Calu3 (cell line): ENCODE measurements at places on chromosomes 2 and 18. TPM values are rescaled to one million over a fixed set of nuclear protein-coding genes. Genes with fewer than 3 reads are reported as not detected.

DNA sequence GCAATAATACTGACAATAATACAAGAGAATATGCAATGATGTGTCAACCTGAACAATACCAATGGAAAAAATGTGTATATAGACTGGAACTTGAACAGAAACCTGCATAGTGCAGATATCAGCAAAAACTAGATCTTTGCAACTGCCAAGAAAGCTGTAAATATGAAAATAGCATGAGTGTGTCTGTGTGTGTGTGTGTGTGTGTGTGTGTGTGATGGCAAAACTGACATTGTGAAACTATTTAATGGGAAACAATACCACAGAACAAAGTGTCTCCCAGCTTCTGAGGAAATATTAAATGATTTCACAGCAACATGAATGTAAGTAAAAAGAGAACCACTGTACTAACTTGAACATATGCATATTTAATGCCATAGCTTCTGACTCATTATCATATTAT lies 558.2 kb upstream of the LINC00305 start:
- no peak overlapping the region for H3K4me3 ChIP-seq
- no peak overlapping the region for H3K27ac ChIP-seq
- no peaks in the 10 kb centered on the region for H3K27me3 ChIP-seq
- no peaks in the 10 kb centered on the region for H3K36me3 ChIP-seq
- DNase-seq: no peak

DNA sequence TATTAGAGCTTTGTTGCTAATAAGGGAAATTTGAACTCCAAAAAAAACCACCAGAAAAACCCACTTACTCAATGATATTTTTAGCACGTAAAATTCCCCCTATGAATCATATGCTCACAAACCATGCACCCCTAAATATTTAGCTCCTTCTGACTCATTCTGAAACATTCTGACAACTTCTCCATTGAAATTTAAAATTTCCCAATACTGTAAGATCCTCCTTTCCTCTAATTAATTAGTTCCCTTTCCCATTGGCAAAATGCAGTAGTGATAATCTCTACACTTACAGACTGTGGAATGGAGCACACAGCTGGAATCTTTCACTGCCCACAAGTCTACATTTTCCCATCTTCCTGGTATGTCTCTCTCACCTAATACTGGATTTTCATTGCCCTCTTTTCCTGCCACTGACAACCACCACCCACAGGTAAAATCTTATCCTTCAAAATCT lies 215.8 kb upstream of the ACVR2A start:
- H3K36me3 ChIP-seq: no peaks in the 10 kb centered on the region
- H3K27me3 ChIP-seq: no peaks in the 10 kb centered on the region
- no peaks in the 10 kb centered on the region for H3K4me1 ChIP-seq
- no peak overlapping the region for H3K4me3 ChIP-seq
- H3K27ac ChIP-seq: no peak overlapping the region

GRCh38 chr2:144111437-144111836 lies 408.5 kb downstream of the ZEB2 start:
- H3K27me3 ChIP-seq: no peaks in the 10 kb centered on the region
- H3K4me3 ChIP-seq: no peak overlapping the region
- no peak for DNase-seq

DNA sequence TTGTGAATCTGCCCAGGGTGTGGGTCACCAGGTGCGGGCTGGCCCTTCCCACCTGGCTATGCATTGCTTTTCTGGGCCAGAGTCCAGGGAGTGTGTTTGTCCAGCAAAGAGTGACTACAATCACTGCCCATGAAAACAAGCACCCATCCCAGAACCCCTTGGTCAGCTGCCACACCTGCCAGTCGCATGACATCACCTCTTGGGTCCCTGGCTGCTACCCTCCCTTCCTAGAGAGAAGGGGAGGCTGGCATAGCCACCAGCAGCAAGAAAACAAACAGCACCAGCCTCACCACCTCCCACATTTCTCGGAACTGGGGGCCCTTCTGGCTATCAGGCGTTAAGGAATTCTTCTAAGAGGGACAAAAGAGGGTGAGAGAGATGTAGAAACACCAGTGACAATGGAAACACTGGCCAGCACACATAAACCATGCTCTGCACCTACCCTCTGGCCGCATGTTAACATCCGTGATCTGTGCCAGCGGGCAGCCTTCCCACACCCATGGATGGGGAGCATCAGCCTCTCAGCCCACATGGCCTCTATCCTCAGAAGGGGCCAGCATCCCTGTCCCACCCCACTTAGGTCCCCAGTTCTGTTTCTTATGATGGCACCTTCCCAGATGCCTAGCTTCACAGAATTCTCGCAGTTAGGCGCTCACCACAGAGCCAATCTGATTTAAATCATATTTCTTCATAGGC lies 109.7 kb upstream of the GLI2 start:
- H3K36me3 ChIP-seq: no peaks in the 10 kb centered on the region
- H3K4me3 ChIP-seq: no peak overlapping the region
- peaks cover 24% of the 10 kb centered on the region for H3K4me1 ChIP-seq
- no peak overlapping the region for H3K27ac ChIP-seq
- H3K27me3 ChIP-seq: peaks cover 84% of the 10 kb centered on the region

DNA sequence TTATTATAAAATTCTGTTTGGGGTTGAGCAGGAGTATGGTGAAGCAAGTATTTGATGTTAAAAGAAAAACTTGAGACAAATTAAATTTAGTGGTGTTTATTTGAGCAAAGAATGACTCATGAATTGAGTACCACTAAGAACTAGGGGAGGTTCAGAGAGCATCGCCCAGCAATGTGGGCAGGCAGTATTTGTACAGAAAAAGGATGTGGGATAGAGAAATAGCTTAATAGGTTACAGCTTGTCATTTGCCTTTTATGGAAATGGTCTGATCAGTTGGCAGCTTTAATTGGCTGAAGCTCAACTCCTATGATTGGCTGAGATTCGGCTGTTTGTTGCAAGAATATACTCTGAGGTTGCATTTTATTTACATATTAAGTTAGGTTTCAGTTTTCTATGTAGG lies 68.2 kb downstream of the LRATD1 start:
- no peak overlapping the region for H3K27ac ChIP-seq
- H3K27me3 ChIP-seq: no peaks in the 10 kb centered on the region
- DNase-seq: no peak
- no peaks in the 10 kb centered on the region for H3K4me1 ChIP-seq
- H3K36me3 ChIP-seq: no peaks in the 10 kb centered on the region

DNA sequence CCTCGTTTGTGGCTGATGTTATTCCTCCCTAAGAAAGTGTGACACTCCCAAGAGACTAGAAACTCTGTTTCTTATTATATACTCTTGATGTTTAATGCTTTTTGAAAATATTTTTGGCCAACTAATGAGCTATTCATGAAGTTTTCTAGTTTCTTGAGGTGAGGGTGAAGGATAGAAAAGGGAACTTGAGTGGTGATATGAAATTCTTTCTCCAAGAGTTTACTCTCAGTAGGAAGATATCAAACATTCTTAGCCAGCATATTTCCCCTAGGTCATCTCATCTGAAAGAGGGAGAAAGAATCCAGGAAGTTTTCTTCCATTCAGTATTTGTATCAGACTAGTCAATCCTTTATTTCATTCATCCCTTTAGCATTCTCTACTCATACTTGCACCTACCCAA lies 95.7 kb downstream of the MAP3K20 start:
- H3K27ac ChIP-seq: peak overlapping the region; percentile 22
- peaks cover 20% of the 10 kb centered on the region for H3K4me1 ChIP-seq
- no peak for DNase-seq

GRCh38 chr18:1350931-1351450 lies 446.3 kb downstream of the ADCYAP1 start:
- no peak overlapping the region for H3K4me3 ChIP-seq
- no peak overlapping the region for H3K27ac ChIP-seq
- no peaks in the 10 kb centered on the region for H3K27me3 ChIP-seq
- DNase-seq: no peak
- no peaks in the 10 kb centered on the region for H3K36me3 ChIP-seq

DNA sequence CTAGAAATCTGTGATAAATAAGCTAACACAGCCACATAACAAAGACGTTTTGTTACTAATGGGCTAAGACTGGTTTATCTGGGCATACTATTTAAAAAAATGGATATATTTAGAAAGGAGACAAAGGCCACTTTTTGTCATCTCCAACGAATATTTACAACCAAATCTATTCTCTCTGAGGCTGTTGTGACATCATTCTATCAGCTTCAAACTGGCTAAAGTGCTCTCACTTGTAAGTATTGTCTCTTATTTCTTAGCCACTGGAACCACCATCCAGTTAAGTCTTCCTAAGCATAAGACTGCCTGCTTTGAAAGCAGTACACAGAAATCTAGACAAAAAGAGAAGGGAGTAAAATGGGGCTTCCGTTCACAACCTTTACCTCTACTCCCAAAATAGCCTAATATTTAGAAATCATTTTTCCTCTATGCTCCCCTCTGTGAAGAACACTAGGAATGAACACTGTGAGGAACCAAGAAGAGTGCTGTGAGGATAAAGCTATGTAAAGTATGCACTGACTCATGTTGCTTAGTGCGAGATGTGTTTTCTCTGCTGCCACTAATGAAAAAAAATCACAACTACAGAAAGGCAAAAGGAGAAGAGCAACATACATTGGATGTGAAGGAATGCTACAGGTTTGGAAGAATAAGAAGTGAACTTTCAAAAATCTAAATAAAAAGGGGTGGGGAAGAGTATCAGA lies 264.1 kb downstream of the EXOC6B start:
- no peak overlapping the region for H3K4me3 ChIP-seq
- no peaks in the 10 kb centered on the region for H3K27me3 ChIP-seq
- no peaks in the 10 kb centered on the region for H3K36me3 ChIP-seq
- H3K27ac ChIP-seq: no peak overlapping the region
- no peak for DNase-seq
- H3K4me1 ChIP-seq: peaks cover 26% of the 10 kb centered on the region

DNA sequence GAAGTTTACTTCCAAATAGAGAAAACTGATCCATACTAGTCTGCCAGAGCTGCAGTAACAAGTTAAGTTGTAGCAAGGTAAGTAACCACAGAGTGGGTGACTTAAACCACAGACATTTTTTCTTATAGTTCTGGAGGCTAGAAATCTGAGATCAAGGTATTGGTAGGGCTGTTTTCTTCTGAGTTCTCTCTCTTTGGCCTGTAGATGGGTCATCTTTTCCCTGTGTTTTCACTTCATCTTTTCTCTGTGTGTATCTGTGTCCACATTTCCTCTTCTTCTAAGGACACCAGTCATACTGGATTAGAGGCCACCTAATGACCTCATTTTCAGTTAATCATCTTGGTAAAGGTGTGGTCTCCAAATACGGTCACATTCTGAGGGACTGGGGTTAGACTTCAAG lies 142.9 kb upstream of the MEX3C start:
- no peak overlapping the region for H3K4me3 ChIP-seq
- no peak for DNase-seq
- H3K27ac ChIP-seq: peak overlapping the region; percentile 33
- H3K4me1 ChIP-seq: no peaks in the 10 kb centered on the region
- no peaks in the 10 kb centered on the region for H3K36me3 ChIP-seq

- H3K36me3 ChIP-seq: no peaks in the 10 kb centered on the region
- no peak for DNase-seq
- H3K27me3 ChIP-seq: no peaks in the 10 kb centered on the region
- no peak overlapping the region for H3K4me3 ChIP-seq
- H3K27ac ChIP-seq: no peak overlapping the region
These were observed 36.5 kb downstream of the MYO3B start for GRCh38 chr2:170214309-170214948.

GRCh38 chr2:195520671-195521155 lies 136.3 kb upstream of the SLC39A10 start:
- H3K27me3 ChIP-seq: no peaks in the 10 kb centered on the region
- H3K27ac ChIP-seq: no peak overlapping the region
- H3K36me3 ChIP-seq: no peaks in the 10 kb centered on the region
- no peak for DNase-seq
- no peak overlapping the region for H3K4me3 ChIP-seq
- H3K4me1 ChIP-seq: peaks cover 9% of the 10 kb centered on the region

GRCh38 chr2:147368306-147368705 lies 476.5 kb upstream of the ACVR2A start:
- peaks cover 18% of the 10 kb centered on the region for H3K4me1 ChIP-seq
- DNase-seq: no peak
- H3K4me3 ChIP-seq: no peak overlapping the region

GRCh38 chr2:13654416-13654815 lies 937.7 kb downstream of the TRIB2 start:
- peaks cover 5% of the 10 kb centered on the region for H3K36me3 ChIP-seq
- no peak overlapping the region for H3K27ac ChIP-seq
- no peaks in the 10 kb centered on the region for H3K27me3 ChIP-seq
- peaks cover 17% of the 10 kb centered on the region for H3K4me1 ChIP-seq
- no peak overlapping the region for H3K4me3 ChIP-seq

DNA sequence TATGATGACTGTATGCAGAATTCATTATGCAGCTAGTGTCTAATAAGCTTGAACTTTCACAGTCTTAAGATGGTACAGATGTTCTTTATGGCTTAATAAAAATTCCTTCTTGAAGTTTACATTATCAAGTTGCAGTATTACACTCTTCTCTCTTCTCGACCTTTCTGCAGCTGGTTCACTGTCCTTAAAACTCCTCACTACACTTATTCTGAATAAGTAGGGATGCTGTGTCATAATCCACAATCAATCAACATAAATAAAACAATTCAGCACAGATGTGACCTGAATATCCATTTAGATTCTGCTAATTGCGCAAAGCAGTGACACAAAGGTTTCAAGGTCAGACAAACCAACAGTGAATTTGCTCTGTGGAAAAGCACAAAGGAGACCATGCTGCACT lies 356.8 kb downstream of the SUCLG1 start:
- H3K27me3 ChIP-seq: no peaks in the 10 kb centered on the region
- no peaks in the 10 kb centered on the region for H3K36me3 ChIP-seq
- no peak overlapping the region for H3K4me3 ChIP-seq
- H3K4me1 ChIP-seq: no peaks in the 10 kb centered on the region
- no peak for DNase-seq

GRCh38 chr2:34578641-34579040 lies 979.5 kb upstream of the FAM98A start:
- H3K4me1 ChIP-seq: no peaks in the 10 kb centered on the region
- H3K27me3 ChIP-seq: no peaks in the 10 kb centered on the region
- DNase-seq: no peak
- no peak overlapping the region for H3K27ac ChIP-seq
- H3K36me3 ChIP-seq: no peaks in the 10 kb centered on the region

DNA sequence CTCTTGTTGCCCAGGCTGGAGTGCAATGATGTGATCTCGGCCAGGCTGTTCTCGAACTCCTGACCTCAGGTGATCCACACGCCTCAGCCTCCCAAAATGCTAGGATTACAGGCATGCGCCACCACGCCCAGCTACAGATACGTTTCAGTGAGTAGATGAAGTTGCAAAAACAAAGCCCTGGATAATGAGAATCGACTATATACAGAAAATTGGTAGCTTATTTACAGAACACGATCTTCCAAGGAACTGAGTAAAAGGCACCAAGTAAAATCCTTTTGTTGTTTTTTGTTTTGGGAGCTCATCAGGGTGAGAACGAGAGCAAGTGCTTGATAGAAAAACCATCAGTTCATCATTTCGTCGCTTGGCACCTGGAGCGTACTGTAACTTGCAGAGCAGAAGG lies 62.8 kb downstream of the MYCN start:
- H3K36me3 ChIP-seq: peaks cover 6% of the 10 kb centered on the region
- H3K4me1 ChIP-seq: peaks cover 19% of the 10 kb centered on the region

- H3K4me1 ChIP-seq: no peaks in the 10 kb centered on the region
- no peaks in the 10 kb centered on the region for H3K36me3 ChIP-seq
- peak; percentile 74 for DNase-seq
- no peaks in the 10 kb centered on the region for H3K27me3 ChIP-seq
- H3K4me3 ChIP-seq: no peak overlapping the region
These were observed 138.8 kb upstream of the ITGA6 start for GRCh38 chr2:172288603-172289002.

MAB21L4 gene
- total RNA-seq: 2.8 and 3.0 TPM in 2 replicates

PELI1 gene
- total RNA-seq: 26.2 and 27.3 TPM in 2 replicates

MYO7B gene
- total RNA-seq: 0.05 and 0.39 TPM in 2 replicates

RGPD3 gene
- total RNA-seq: not detected in 2 replicates

FER1L5 gene
- total RNA-seq: not detected in 2 replicates
